ENCODE measurements at places on chromosomes 7 and 10.

- no peak for DNase-seq
Measured at GRCh38 chr10:78190051-78190825, 156.6 kb downstream of the RPS24 start.

- DNase-seq, result no peak
Measured at GRCh38 chr7:85714951-85715350, 528.1 kb upstream of the SEMA3D start.

GRCh38 chr10:28806951-28807759 is 129.8 kb downstream of the BAMBI start:
- no peak for DNase-seq

- no peak for DNase-seq
Measured at GRCh38 chr7:117564080-117564479, 84.3 kb downstream of the CFTR start.

DNA sequence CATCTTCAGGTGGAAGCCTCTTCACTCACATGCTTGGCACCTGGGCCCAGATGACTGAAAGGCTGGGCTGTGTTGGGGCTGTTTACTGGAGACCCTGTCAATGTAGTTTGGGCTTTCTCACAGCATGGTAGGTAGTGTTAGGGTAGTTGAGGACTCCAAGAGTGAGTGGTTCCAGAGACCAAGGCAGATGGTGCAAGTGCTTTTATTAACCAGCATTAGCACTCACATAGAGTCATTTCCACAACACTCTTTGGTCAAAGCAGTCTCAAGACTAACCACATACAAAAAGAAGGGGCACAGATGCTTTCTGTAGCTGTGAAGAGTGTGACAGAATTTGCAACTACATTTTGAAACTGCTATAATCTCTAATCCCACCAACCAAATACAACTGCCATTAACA is 135.0 kb downstream of the RTKN2 start:
- no peak for DNase-seq

GRCh38 chr10:119608316-119609155 is 11.8 kb upstream of the TIAL1 start:
- DNase-seq, result no peak

GRCh38 chr7:155377838-155378579 is 79.9 kb upstream of the EN2 start:
- DNase-seq, result no peak
